Astrocyte of the spinal cord (primary cell): ENCODE measurements at places on chromosomes 1 and 21.

DNA sequence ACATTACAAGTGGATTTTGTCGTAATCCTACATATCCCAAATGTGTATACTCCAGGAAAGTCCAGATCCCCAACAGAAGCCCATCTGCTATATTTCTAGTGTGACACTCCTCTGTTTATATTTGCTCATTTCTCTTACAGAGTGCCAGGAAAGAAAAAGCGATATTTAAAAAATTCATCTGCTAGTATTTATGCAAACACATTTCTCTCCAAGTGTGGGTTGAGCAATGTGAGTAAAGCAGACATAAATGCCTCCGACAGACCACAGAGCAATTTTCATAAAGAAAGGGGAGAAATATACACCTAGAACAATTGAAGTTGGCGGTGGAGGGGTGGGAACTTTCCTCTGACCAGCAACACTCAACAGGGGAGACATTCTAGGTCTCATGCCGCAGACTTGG, 22.2 kb upstream of the RAP1A start:
- no peak for DNase-seq

- DNase-seq: peak; percentile 1
Measured at GRCh38 chr21:44429894-44430293, 25.4 kb upstream of the LRRC3 start.

GRCh38 chr1:36166938-36167905, 11.3 kb downstream of the MAP7D1 start:
- DNase-seq: no peak

- peak; percentile 43 for DNase-seq
Measured at GRCh38 chr1:180954005-180954800, 41.5 kb downstream of the KIAA1614 start.

- no peak for DNase-seq
Measured at GRCh38 chr21:38954588-38955004, 148.9 kb downstream of the ETS2 start.

DNA sequence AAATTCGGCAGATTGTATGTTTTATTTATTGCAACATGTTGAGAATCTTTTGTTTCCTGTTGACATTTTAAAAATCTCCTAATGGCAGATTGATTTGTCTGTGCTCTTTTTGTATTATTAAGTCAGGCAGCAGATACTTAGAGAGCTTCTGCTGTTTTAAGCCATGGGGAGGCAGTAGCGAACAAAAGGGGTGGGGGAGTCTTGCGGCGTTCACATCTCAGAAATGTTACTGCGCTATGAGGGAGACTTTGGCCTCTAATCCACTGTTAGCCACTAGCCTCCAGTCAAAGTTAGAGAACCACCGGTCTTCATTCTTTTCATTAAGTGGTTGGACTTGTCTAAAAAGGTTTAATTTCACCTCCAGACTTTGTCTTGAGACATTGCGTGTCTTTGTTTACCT, 93.6 kb downstream of the DYRK1A start:
- no peak for DNase-seq
